ENCODE measurements at places on chromosomes 6 and 20.

DNA sequence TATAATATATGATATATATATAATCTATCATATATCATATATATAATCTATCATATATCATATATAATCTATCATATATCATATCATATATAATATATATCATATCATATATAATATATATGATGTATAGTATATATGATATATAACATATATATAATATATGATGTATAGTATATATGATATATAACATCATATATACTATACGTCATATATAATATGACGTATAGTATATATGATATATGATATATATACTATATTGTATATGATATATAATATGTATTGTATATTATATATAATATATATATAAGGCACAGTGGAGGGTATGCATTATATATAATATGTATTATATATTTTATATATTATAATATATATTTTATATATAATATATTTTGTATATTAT is 36.7 kb downstream of the PTPRA start:
- DNase-seq, result no peak

DNA sequence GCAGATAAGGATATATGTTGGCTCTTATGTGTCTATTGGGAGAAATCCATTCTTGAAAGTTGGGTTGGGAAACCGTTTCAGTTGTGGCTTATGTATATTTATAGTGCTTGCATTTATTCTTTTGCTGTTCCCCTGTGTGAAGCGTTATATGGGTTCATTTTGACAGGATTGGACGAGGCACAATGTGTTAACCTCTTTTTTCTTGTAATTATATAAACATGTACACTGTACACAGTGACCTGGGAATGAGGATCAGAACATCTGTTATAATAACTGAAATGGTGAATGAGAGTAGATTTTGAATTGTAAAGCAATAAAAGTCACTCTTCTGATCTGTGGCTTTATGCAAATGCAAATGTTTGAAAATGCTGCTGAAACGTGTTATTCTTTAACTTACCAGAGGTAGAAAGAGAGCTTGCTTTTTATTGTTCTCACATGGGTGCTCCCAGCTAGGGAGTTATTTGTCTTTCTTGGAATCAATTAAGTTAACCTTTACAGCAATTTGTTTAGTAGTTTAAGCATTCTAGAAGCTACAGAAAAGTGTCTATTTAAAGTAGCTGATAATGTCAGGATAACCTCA is 213.7 kb downstream of the GRIK2 start:
- DNase-seq, result no peak

- no peak for DNase-seq
Measured at GRCh38 chr6:109242925-109243324, 139.3 kb downstream of the CD164 start.

DNA sequence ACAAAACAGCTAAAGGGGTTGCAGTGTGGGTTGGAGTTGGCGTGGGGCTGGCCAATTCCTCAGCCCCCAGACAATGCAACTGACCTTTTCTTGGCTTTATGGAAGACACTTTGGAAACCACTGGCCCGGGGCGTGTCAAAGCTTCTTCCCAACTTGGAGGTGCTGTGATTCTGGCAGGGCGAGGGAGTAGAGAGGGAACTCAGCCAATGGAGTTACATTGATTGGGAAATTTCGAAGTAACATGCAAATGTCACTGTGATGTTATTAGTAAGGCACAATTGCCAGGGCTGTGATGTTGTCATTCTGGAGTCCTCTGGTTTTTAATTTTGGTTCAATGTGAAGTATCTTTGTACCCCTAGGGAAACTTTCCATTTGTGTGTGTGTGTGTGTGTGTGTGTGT is 41.5 kb upstream of the EPB41L1 start:
- DNase-seq, result no peak

DNA sequence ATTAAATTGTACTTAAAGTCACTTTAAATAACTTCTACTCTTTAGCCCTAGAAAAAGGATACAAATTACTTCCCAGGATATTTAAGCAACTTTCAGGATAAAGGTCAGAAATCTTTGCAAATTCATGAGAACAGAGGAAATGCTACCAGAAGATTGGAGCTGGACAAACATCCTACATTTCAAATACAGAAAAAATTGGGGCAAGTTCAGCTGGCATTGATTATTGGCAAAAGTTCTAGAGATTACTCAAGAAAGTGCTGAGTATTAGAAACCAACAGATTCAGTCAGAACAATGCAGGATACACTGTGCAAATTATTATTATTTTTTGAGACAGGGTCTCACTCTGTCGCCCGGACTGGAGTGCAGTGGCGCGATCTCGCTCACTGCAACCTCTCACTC is 6.0 kb downstream of the SLC22A23 start:
- no peak for DNase-seq

GRCh38 chr6:27810768-27811450 is 101.3 kb downstream of the OR2B2 start:
- no peak for DNase-seq

DNA sequence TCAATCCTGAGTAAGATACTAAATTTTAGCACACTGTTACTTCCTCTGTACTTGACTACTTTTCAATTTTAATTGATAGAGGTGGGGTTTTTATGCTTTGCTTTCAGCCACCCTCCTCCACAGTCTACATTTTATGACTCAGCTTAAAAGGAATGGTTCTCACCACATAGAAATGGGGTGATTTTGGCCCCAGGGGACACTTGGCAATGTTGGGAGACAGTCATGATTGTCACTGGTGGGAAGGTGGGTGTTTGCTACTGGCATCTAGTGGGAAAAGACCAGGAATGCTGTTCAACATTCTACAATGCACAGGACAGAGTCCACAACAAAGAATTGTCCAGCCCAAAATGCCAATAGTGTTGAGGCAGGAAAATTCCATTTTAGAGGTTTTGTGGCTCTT is 71.3 kb downstream of the PCSK2 start:
- DNase-seq, result no peak

DNA sequence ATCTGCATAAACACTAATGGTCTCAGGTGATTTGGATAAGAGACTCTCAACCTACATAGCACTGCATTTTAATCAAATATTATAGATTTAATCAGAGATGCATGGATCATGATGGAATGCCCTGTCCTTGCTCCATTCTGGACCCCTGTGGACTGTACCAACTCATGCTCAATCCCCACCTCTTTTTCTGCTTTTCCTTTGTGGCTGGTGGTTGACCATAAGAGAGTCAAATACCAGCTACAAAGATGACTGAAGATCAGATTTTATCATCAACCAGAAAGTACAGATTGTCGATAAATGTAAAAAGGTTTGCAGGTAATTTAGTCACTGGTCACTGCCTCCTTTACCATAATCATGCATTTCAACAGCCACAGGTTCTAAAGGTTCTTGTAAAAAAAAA is 116.2 kb downstream of the ME1 start:
- no peak for DNase-seq

- no peak for DNase-seq
Measured at GRCh38 chr6:82095091-82095490, 152.5 kb downstream of the IBTK start.

- no peak for DNase-seq
Measured at GRCh38 chr6:121335087-121336008, 1.1 kb upstream of the TBC1D32 start.

GRCh38 chr6:27477318-27478013 is 4.6 kb upstream of the ZNF184 start:
- DNase-seq, result no peak

GRCh38 chr20:25058847-25059810 is 1.2 kb upstream of the ACSS1 start:
- DNase-seq, result no peak

GRCh38 chr6:34557228-34557627 is 1.1 kb upstream of the SPDEF start:
- no peak for DNase-seq

Measured in stimulated activated CD4-positive, alpha-beta T cell treated with anti-CD3 and anti-CD28 coated beads, Interleukin-4, amount 100 ng/mL, for 24 hours (primary cell).